ENCODE measurements at places on chromosomes 7 and 10.

DNA sequence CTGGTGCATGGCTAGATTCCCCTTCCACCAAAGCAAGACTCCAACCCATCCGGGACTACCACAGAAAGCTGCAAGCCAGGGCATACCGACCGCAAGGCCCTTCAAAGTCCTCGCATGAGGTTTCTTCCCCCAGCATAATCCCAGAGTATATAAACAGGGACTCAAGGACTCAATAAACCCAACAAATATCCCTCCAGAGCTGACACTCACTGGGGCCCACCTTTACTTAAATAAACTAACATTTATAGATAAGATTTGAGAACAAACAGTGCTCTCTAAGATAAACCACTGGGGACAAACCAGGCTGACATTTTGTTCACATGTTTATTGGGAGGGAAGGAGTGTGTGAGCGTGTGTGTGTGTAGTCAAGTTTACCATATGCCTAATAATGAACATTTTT lies 138.2 kb downstream of the ADAM12 start:
- DNase-seq, result no peak

DNA sequence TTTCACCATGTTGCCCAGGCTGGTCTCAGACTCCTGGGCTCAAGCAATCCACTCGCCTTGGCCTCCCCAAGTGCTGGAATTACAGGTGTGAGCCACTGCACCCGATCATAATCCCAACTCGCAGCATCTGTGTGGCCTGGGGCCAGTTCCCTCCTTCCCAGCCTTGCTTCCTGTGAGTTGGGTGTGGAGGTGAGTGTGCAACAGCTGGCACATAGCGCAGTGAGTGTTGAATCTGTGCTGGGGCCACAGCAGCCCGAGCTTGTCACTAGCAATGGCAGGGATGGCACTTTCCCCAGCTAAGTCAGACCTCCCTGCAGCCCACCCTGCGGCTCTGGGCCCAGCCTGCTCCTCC lies 12.2 kb downstream of the TMEM184A start:
- no peak for DNase-seq

- DNase-seq, result no peak
Observed at GRCh38 chr10:48477141-48477540, 127.7 kb downstream of the ARHGAP22 start.

DNA sequence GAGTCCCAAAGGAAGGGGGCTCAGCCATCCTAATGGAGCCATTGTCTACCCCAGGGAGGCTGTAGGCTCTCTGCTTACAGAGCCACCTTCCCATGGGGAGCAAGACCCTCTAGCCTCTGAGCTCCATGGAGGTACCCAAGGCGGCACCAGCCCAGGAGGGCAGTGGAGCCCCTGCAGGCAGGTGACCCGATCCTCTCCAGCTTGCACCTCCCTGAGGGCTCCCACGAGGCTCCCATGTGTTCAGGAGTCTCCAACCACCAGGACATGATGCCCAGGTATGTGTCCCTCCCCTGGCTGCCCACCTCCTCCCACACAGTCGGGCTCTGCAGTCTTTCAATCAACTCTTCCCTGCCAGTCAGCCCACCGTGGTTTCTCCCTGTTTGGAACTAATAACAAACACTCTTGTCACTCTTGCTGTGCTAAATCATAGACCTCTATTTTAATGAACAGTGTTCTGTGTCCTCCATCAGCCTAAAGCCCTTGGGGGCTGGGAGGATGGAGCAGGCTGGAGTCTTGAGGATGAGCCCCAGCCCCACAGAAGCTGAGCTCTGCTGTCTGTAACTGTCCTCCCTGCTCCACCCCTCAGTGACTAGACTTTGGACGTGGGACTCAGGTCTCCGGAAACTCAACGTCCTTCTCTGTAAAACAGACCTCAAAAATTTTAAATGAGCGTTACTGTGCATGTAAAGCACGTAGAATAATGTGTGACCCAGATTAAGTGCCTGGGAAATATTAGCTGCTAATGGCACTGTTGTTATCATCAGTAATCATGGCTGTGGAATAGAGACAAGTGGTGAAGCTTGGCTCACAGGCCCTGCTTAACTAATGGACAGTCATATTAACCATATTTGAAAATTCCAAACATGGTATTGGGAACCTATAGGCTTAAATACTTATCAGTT lies 298.9 kb downstream of the WDR37 start:
- no peak for DNase-seq

- no peak for DNase-seq
Observed at GRCh38 chr7:34236057-34236456, 330.7 kb downstream of the BMPER start.

- no peak for DNase-seq
Observed at GRCh38 chr7:155130493-155130892, 60.4 kb downstream of the HTR5A start.

- no peak for DNase-seq
Observed at GRCh38 chr10:85902051-85902450, 464.5 kb downstream of the GRID1 start.

- DNase-seq, result no peak
Observed at GRCh38 chr10:68878496-68878895, 22.6 kb upstream of the DDX50 start.

DNA sequence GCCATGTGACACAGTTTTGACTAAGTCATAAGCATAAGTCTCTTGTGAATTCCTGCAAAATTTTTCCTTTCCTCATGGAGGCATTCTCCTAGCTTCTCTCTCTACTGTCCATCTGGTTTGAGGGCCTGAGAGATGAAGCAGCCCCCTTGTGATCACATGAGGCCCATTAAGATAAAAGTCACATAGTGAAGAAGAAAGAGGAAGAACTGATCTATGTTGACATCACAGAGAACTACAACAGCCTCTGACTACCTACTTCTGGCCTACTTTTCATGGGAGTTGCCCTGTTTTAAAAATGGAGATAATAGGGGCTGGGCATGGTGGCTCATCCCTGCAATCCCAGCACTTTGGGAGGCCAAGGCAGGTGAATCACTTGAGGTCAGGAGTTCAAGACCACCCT lies 50.4 kb downstream of the TFEC start:
- DNase-seq, result no peak

DNA sequence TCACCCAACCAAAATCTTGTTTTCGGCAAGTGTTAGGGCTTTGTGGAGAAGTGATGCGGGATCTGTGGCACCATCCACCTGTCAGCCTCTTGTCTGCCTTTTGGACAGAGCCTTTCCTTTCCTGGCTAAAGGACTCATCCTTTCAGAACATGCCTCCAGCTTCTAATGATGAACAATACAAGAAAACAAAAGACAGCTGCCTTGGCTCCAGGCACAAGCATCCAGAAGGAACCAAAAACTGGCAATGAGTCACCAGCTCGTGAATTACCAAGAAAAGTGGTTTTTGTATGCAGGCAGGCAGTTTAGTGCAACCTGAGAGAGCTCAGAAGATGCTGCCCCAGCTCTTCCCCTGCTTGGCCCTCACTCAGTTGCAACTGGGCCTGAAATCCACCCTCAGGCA lies 84.6 kb upstream of the NAMPT start:
- no peak for DNase-seq

- peak; percentile 55 for DNase-seq
Observed at GRCh38 chr7:155590215-155591018, 44.1 kb upstream of the CNPY1 start.

- DNase-seq, result no peak
Observed at GRCh38 chr7:47197486-47197885, 384.4 kb downstream of the TNS3 start.

DNA sequence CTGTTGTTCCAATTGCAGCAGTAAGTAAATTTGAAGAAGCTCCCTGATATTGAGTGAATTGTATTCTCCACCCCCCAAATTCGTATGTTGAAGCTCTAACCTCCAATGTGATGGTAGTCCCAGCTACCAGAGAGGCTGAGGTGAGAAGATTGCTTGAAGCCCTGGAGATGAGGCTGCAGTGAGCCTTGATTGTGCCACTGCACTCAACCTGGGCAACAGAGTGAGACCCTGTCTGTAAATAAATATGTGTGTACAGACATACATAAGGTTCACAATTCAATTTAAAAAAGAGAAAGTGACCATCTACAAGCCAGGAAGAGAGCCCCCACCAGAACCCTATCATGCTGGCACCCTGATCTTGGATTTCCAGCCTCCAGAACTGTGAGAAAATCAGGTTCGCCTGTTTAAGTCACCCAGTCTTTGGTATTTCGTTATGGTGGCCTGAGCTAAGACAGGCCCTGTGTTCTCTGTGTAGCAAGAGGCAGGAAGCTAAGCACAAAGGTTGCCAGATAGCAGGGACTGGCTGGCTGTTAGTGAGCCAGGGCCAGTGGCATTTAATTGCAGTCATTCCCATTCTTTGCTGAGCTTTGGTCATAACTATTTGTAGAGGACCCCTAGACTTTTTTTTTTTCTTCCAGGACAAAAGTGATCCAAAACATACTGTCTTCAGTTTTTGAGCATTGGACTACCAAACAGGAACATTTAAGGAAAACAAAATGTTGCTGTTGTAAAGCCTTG lies 45.6 kb downstream of the AUTS2 start:
- DNase-seq, result no peak

- no peak for DNase-seq
Observed at GRCh38 chr10:110827410-110827809, 44.3 kb upstream of the PDCD4 start.

- DNase-seq, result no peak
Observed at GRCh38 chr10:60003651-60004523, 97.5 kb upstream of the CCDC6 start.

GRCh38 chr7:51356849-51357516 lies 40.4 kb upstream of the COBL start:
- DNase-seq, result no peak

DNA sequence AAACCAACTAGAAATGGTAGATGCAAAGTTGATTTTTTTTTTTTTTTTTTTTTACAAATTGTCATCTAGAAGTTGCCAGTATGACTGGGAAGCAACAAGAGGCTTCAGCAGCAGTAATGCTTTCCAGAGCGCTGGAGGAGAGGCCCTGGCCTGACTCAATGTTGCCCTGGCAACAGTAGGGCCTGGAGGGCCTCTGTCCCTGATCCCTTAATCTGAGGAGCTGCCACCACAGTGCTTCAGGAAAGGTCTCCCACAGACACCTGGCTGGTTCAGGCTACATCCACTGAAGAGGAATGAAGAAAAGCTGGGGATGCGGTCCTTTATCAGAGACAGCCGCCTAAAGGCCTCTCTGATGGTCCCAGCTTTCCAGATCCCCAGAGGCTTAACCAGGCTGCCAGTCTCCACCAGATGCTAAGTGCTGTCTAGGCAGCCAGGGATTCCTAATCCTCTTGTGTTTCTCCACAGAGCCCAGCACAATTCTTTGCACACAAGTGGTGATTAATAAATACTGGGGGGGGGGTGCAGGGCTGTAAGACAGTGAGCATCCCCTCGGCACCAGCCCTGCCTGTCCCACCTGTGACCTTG lies 33.7 kb downstream of the ZNF777 start:
- DNase-seq, result peak; percentile 38

GRCh38 chr7:146660839-146661238 lies 544.2 kb downstream of the CNTNAP2 start:
- DNase-seq, result no peak

GRCh38 chr10:43623351-43623750 lies 17.1 kb downstream of the ZNF485 start:
- DNase-seq, result no peak

- no peak for DNase-seq
Observed at GRCh38 chr7:73703757-73704639, 15.5 kb downstream of the STX1A start.

GRCh38 chr10:101672536-101672935 lies 22.4 kb downstream of the FBXW4 start:
- peak; percentile 37 for DNase-seq

GRCh38 chr7:33243319-33243881 lies 114.0 kb downstream of the BBS9 start:
- DNase-seq, result no peak

DNA sequence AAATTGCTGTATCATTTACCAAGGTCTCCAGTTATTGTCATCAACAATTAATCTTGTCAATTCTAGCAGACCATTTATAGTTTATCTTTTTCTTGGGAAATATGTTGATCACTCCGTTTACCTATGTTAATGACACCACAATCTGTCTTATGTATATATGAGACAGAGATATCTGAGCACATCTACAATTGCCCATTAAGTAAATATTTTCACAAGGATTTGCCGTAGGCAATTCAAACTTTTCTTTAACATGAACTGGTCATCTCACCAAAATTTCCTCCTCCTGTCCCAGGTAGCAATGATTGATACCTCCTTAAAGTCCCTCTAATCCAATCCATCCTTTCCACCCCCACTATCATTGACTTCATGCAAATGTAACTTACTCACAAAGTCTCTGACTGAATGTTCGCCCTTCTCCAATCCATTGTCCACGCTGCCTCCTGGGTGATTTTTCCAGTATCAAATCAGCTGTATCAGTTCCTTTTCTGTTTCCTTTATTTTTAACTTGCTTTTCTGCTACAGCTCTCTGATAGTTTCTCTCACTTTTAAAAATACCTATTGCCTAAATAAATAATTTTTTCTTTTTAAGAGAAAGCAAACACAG lies 138.3 kb downstream of the GNAT3 start:
- no peak for DNase-seq

GRCh38 chr10:66927251-66927935 lies 1.6 kb downstream of the LRRTM3 start:
- DNase-seq, result no peak

- DNase-seq, result no peak
Observed at GRCh38 chr10:60230892-60231291, 158.8 kb downstream of the ANK3 start.

GRCh38 chr7:37395618-37396259 lies 52.9 kb downstream of the ELMO1 start:
- no peak for DNase-seq

DNA sequence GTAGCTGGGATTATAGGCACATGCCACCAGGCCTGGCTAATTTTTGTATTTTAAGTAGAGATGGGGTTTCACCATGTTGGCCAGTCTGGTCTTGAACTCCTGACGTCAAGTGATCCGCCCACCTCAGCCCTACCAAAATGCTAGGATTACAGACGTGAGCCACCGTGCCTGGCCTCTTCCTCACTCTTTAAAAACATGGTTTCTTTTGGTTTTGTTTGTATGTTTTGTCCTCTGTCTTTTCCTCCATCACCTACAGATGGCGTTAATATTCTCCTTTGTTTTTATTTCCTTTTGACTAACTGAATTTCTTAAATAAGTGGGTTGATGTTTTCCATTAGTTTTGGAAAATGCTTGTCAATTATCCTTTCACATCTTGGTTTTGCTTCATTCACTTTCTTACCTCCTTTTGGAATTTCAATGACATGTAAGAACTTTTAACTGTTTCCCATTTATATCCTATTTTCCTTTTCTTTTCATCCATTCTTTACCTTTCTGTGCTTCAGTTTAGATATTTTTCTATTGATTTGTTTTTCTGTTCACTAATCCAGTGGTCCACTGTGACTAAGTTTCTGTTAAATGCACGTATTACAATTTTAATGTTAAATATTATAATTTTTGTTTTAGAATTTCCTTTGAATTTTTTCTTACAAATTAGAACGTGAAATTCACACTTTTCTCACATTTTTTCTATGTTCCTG lies 104.1 kb downstream of the ZNF467 start:
- no peak for DNase-seq

GRCh38 chr10:10798864-10799192 lies 218.8 kb upstream of the CELF2 start:
- DNase-seq, result no peak

- DNase-seq, result peak; percentile 26
Observed at GRCh38 chr10:86899670-86900276, 57.6 kb downstream of the MMRN2 start.
